Thyroid gland (tissue), 4 donors: ENCODE measurements at places on chromosomes 7 and 10. TPM values are rescaled to one million over a fixed set of nuclear protein-coding genes. Genes with fewer than 3 reads are reported as not detected.
A peak's percentile ranks its signal among the peaks of the same experiment; 100 is the strongest.

DNA sequence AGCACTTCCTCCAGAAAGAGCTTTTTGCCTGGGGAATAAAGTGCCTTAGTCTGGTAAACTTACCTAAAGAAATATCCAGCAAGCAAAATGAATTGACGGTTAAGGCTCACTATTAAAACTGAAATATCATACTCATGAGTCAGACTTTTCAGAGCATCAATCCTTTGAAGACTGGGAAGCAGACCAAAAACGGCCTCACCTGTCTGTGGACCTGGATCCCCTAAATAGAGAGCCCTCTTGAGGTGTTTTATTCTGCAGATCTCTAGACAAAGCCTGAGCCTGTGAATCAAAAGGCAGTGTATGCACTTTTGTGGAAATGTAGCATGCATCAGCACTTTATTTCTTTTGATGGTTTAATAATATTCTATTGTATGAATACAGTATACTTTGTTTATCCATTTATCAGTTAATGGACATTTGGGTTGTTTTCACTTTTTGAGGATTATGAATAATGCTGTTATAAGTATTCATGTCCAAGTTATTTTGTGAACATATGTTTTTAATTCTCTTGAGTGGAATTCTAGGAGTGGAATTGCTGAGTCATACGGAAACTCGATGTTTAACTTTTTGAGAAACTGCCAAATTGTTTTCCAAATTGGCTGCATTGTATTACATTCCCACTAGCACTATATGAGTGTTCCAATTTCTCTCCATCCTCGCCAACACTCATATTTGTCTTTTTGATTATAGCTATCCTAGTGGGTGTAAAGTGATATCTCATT, 449.0 kb upstream of the IGFBP3 start:
- no peaks in the 10 kb centered on the region for H3K36me3 ChIP-seq
- no peak overlapping the region for H3K27ac ChIP-seq
- no peaks in the 10 kb centered on the region for H3K27me3 ChIP-seq
- no peak for DNase-seq

GRCh38 chr10:48818081-48818480, 121.6 kb downstream of the LRRC18 start:
- no peaks in the 10 kb centered on the region for H3K4me1 ChIP-seq
- H3K36me3 ChIP-seq: no peaks in the 10 kb centered on the region
- H3K4me3 ChIP-seq: no peak overlapping the region
- DNase-seq: no peak

- DNase-seq: no peak
- H3K4me3 ChIP-seq: no peak overlapping the region
- H3K4me1 ChIP-seq: peaks cover 9% of the 10 kb centered on the region
- no peaks in the 10 kb centered on the region for H3K36me3 ChIP-seq
- no peaks in the 10 kb centered on the region for H3K27me3 ChIP-seq
- no peak overlapping the region for H3K27ac ChIP-seq
Measured at GRCh38 chr10:47059606-47060311, 148.5 kb downstream of the PTPN20 start.

GRCh38 chr10:86077871-86078638, 288.5 kb downstream of the GRID1 start:
- no peak overlapping the region for H3K4me3 ChIP-seq
- H3K27ac ChIP-seq: no peak overlapping the region
- no peaks in the 10 kb centered on the region for H3K27me3 ChIP-seq
- no peaks in the 10 kb centered on the region for H3K4me1 ChIP-seq

DNA sequence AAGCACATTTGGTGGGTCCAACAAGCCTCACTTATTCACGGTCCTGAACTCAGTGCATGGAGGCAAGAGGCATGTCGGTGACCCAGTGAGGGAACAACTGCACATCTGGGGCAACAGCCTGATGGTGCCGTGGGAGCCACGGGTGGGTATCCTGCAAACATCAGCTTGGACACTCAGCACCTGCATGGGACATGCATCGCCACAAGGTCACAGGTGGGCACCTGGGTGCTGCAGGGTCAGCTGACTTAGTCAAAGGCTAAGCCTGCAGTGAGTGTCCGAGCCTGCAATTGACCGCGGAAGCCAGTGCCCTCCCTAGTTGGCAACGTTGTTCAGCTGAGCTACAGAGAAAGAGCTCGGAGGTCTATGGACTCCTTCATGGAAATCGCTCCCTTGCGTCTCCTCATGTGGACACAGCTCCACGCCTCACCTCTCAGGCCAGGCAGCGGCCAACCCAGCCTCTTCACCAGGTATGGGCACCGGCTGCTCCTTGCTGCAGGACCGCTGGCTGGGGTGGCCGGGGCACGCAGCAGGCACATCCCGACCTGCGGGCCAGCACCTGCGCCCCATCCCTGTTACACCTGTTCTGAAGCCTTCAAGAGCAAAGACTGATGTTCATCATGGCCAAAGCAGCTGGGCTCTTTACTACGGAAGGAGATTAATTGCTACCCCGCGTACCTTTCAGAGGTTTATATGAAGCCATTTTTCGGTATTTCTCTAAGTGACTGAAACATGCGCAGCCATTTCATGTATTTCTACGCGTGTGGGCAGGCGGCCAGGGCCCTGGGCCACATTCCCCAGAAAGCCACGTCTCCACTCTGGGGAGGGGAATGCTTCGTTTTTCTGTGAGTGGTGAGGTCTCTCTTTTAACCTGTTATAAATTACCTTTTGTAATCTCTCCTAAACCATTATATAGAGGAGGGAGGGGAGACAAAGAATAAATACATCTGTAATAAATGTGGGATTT, 380.7 kb downstream of the DNAJB6 start:
- H3K4me3 ChIP-seq: no peak overlapping the region
- DNase-seq: no peak
- H3K27ac ChIP-seq: no peak overlapping the region

GRCh38 chr10:48502791-48503190, 102.1 kb downstream of the ARHGAP22 start:
- H3K36me3 ChIP-seq: no peaks in the 10 kb centered on the region
- no peak overlapping the region for H3K4me3 ChIP-seq
- H3K27me3 ChIP-seq: no peaks in the 10 kb centered on the region
- DNase-seq: no peak

- H3K27ac ChIP-seq: peak overlapping the region; percentile 32
- no peaks in the 10 kb centered on the region for H3K4me1 ChIP-seq
- no peak for DNase-seq
- H3K4me3 ChIP-seq: no peak overlapping the region
Measured at GRCh38 chr10:18334116-18334867, 194.1 kb downstream of the CACNB2 start.

DNA sequence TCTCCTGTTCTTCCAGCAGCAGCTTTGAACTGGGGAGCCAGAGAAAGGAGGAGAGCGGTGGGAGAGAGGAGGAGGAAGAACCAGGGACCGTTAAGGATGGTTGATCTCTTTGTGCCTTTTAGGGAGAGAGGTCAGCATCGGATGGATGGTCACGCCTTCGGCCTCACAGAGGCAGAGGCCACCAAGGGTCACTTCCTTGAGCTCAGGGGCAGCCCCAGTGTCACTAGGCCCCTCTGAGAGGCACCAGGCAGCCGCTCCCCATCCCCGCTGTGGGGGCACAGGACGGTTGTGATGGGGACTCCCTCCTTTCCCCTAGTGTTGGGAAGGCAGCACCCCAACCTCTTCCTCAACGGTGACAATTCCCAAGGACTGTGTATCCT, 121.4 kb downstream of the DNAJB6 start:
- no peak overlapping the region for H3K27ac ChIP-seq
- H3K4me1 ChIP-seq: no peaks in the 10 kb centered on the region
- no peak for DNase-seq
- no peaks in the 10 kb centered on the region for H3K27me3 ChIP-seq

MRLN gene
- not detected for total RNA-seq

BMPER gene
- 0.44 TPM for total RNA-seq

BEND7 gene
- 51.3 TPM for total RNA-seq

UNCX gene
- not detected for total RNA-seq

HIBADH gene
- 83.1 TPM for total RNA-seq

PODXL gene
- total RNA-seq: 55.0 TPM

SPOCK2 gene
- total RNA-seq: 12.1 TPM
